ENCODE measurements at places on chromosomes 4 and X.

GRCh38 chrX:31092970-31093638 lies 21.3 kb upstream of the FTHL17 start:
- no peak for DNase-seq

- DNase-seq, result no peak
Measured at GRCh38 chrX:16934185-16934584, 12.3 kb upstream of the REPS2 start.

DNA sequence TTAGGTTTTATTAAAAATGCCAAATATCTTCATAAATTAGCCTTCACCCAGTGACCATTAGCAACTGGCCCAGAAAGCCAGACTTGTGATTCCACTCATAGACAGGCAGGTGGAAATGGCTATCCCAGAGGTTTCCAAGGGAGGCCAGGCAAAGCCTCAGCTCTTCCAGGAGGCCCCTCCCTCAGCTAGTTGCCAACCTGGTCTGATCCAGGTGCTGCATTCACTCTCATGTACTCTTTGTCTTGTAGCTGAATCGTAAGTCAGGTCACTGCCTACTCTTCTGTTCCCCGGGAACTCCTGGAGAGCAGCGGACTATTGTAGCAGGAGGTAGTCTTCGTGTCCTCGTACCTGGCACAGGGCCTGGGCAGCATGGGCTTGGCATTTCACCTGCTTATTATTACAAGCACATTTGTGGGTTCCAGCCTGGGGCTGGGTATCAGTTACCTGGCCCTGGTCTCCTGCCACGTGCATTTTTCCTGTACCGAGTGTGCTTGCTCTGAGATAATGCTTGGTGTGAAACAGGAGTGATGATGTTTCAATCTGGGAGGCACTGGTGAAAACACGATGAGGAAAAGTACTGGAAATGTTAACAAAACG lies 101.6 kb downstream of the FAM193A start:
- no peak for DNase-seq

- DNase-seq, result no peak
Measured at GRCh38 chrX:116198810-116199209, 28.3 kb downstream of the AGTR2 start.

- DNase-seq, result no peak
Measured at GRCh38 chrX:67922966-67923365, 379.1 kb downstream of the AR start.
